ENCODE measurements at places on chromosomes 12 and 14.

- DNase-seq: no peak
These were observed 4.6 kb upstream of the CACNB3 start for GRCh38 chr12:48813465-48814261.

- DNase-seq: no peak
These were observed 213.1 kb upstream of the DCN start for GRCh38 chr12:91395628-91396135.

DNA sequence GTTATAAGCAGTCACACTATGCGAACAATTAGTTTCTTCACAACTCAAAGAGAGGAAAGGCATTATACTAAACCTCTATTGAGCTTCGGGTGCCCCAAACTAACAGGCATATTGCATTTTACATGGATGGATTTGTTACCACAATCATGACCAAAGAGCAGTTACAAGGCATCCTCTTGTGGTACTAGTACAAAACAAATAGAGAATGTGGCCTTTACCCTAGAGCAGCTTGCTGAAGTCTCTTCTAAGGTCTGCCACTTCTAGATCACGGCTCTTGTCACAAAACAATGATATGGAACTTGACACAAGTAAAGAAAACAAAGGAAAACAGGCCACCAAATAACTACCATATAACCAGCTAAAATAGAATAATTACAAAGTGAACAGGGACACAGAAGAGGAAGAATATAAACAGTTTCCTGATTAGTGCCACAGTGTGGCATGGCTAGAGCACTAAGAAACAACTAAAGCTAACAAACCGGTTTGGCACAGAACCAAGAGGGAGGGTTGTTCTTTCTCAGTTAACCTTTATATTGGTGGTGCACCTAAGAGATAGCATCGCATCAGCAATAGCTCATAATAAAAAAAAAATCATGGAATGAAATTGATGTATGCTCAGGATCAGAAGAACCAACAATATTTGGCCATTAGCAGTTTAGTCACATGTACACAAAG is 209.7 kb upstream of the ATP2B1 start:
- DNase-seq: no peak

DNA sequence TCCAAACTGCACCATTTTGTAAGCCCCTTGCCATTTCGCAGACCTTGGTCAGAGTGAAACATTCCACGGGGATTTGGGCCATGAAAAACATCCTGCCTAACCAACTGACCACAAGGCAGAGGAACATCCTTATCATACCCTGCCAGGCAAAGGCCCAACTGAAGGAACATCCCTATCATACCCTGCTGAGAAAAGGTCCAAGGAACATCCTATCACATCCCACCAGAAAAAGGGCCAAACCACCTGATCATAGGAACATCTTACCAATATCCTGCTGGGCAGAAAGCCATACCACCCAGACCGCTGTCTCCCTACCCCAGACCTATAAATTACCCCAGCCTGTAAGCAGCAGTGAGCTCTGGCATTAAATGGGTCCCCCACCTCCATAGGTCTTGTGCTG is 19.4 kb upstream of the LRRC9 start:
- DNase-seq: no peak

DNA sequence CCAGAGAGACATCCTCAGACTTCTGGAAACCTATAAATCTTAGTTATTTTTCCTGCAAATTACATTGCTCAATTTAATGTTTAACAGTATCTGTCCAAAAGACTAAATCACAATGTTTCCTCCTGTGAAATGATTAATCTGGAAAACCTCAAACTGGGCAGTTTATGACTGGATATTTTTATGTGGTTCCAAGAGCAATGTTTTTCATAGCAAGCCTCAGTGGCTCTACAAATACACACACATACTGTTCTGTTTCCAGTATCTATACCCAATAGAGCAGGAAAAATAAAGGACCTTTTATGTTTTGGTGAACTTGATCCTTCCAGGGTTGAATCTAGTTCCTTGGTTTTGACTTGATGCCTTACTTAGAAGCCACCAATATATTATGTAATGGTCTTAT is 9.2 kb downstream of the NID2 start:
- no peak for DNase-seq

DNA sequence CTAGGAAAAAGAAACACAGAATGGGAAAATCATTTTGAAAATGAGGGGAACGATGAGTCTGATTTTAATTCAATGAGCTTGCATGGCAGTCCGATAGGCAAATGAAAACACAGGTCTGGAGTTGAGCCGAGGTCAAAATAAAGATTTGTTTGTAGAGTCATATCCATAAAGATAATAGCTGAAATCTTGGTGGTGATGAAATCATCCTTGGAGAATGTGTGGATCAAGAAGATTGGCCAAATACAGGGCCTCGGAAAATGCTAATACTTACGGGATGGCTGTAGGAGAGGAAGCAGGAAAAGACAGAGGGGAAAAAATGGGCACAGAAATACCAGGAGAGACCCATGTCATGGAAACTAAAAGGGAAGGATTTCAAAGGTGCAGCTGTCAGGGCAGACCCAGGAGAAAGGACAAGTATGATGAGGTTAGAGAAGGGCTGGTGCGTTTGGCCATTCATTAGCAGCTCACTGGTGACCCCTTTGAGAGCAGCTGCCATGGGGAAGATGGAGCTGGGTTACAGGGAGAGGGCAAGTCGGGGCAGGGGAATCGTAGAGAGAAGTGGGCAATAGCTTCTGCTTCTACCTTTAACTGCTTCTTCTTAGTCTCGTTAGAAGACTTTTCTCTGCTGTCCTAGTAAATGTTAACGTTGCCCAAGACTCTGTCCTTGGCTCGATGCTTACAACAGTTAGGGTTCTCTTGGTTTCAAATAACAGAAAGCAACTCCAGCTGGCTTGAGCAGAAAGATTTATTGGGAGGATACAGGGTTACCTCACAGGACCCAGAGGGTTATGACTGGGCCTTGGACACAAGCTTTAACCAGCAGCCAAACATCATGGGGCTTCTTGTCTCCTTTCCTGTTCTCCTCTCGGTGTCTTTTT is 161.8 kb downstream of the EFCAB11 start:
- no peak for DNase-seq

DNA sequence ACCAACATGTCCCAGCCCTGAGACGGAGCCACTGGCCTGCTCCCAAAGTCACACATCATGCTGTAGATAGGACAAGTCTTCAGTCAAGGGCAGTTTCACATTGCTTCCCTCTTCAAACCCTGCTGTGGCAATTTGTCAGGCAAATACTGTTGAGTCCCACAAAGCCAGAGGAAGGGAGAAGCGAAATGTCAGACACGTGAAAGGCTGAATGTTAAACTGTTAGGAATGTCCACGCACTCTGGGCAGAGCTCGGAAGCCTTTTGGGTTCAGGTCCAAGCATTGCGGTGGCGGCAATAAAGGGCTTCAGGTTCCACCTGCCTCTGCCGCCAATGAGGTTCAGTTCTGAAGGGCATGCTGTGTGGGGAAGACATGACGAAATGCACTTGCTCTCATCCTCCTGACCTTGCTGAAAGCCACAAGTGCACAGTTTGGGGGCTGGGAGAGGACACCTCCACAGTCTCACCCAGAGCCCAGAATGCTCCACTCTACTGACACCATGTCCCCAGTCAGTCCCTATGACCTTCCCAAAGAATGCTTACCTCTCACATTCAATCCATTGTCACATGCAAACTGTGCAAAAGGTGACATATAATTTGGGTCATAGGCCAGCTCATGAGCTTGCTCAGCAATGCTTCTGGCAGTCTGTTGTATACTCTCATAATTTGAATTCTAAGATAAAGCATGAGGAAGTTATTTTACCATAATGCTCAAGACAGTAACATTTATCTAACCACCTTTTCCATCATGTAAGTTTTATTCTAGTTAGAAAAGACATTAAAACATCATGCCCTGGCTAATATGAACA is 35.7 kb downstream of the RAD9B start:
- no peak for DNase-seq

GRCh38 chr12:108240027-108240785 is 98.9 kb downstream of the CMKLR1 start:
- DNase-seq: no peak

- DNase-seq: no peak
These were observed 273.1 kb downstream of the CCDC91 start for GRCh38 chr12:28463396-28463795.

DNA sequence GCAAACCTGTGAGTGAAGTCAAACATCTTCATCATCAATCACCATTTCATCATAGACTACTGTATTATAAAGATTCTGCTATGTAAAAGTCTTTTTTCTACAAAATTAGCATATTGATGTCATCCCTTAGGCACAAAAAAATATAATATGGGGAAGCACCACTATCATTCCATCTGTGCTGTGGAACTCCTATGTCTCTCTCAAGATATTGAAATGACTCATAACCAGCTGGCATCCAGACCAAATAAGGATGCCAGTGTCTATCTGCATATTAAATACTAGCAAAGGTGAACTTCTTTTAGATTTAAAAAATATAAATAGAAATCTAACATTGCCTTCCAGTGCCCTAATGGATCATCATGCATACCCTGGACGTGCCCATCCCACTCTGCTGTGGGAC is 17.9 kb upstream of the DCAF5 start:
- DNase-seq: no peak

- DNase-seq: no peak
These were observed 214.5 kb downstream of the PAH start for GRCh38 chr12:102702447-102703114.

Measured in stimulated activated naive CD4-positive, alpha-beta T cell treated with Interleukin-2 at 50 U/mL for 16 hours (primary cell).